ENCODE measurements at places on chromosomes 4 and X.
A peak's percentile ranks its signal among the peaks of the same experiment; 100 is the strongest.

DNA sequence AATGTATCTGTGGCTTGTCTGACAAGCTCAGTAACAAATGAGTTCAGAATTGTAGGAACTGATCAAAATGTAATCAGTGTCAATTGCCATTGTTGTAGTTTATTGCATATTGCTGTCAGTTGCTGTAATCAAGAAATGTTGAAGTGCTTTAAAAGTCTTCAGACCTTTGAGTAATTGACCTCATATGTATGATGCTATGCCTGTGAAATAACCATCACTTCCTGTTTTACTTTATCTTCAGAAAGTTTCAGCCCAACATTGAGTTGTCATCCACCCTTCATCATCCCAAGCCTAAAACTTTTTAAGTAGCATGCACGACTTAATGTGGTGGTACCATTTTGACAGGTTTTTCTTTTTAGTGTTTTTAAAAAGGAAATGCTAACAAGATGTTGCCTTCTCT is 212.4 kb downstream of the ARHGAP10 start:
- peak; percentile 39 for DNase-seq

DNA sequence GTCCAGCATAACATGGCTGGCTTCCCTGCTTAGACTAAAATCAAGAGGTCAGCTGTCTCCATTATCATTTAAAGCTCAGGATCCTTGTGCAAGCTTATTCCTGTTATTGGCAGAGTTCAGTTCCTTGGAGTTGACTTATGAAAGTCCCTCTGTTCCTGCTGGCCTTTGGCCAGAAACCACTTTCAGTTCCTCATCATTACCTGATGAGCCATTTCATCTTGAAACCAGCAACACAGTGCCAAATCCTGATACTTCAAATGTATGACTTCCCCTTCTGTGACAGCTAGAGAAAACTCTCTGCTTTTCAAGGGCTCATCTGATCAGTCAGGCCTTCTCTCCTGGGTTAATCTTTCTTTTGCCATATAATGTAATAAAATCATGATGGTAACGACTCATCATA is 110.6 kb upstream of the FSTL5 start:
- DNase-seq, result no peak

- no peak for DNase-seq
Measured at GRCh38 chr4:106914223-106914622, 121.9 kb downstream of the DKK2 start.

GRCh38 chrX:119399772-119400101 is 601 bp downstream of the SLC25A43 start:
- DNase-seq, result no peak

- no peak for DNase-seq
Measured at GRCh38 chrX:19746919-19747651, 140.3 kb downstream of the SH3KBP1 start.

GRCh38 chr4:72886602-72887001 is 182.9 kb downstream of the COX18 start:
- no peak for DNase-seq

DNA sequence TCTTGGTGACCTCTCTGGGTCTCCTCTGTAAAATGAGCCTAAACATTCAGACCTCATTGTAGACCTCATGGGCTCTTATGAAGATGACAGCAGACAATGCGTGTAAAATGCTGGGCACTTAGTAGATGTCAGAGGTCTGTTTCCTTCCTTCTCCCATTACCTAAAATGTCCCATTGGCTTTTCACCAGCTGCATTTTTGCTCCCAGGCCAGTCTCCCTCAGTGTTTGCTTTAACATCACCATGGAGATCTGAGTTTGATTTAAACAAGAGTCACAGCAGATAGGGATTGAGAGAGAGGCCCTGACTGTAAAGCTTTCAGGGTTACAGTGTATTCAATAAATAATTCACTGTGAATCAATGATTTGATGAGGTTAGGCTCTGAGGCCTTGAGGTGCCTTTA is 24.3 kb downstream of the PSAPL1 start:
- DNase-seq, result no peak

DNA sequence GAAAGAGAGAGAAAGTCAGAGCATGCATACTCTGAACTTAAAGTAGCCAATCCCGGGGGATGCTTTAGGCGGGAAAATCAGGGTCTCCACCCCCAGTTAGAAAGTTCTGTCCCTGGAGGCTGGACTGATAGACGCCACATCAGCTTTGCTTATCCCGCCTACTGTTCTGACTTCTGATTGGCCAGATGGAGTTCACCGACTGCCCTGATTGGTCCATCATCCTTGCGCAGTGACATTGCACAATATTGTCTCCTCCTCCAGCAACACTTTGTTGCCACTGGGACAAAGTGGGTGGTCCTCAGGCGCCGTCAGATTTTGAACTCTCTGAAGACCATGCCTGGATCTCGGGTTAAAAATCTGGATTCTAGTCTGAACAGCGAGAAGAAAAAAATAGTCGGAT is 50.3 kb downstream of the SSX3 start:
- DNase-seq, result no peak

GRCh38 chr4:26176598-26177149 is 144.1 kb upstream of the RBPJ start:
- no peak for DNase-seq

DNA sequence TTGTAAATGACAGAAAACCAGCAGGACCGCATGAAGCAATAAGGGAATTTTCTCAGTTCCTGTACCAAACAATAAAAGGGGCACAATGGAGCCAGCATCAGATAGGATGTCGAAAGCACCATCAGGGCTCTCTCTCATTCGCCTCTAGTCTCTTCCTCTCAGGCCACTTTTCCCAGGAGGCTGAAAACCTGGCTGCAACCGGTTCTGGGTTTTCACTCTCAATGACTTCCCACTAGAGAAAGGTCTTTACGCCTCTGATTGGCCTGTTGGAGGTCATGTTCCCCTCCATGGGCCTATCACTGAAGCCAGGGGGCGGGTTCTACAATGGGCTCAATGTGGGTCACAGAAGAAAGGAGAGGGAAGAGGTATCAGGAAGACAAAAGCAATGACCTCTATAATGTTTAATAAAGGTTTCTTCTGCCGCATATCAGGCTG is 29.3 kb downstream of the ZNF827 start:
- DNase-seq, result no peak

Data from Jurkat, Clone E6-1 (cell line).